ENCODE measurements at places on chromosomes 13 and 19.

GRCh38 chr13:47129461-47129860 lies 232.6 kb upstream of the HTR2A start:
- DNase-seq, result no peak

- no peak for DNase-seq
These were observed 51.7 kb downstream of the DGKH start for GRCh38 chr13:42099962-42100675.

DNA sequence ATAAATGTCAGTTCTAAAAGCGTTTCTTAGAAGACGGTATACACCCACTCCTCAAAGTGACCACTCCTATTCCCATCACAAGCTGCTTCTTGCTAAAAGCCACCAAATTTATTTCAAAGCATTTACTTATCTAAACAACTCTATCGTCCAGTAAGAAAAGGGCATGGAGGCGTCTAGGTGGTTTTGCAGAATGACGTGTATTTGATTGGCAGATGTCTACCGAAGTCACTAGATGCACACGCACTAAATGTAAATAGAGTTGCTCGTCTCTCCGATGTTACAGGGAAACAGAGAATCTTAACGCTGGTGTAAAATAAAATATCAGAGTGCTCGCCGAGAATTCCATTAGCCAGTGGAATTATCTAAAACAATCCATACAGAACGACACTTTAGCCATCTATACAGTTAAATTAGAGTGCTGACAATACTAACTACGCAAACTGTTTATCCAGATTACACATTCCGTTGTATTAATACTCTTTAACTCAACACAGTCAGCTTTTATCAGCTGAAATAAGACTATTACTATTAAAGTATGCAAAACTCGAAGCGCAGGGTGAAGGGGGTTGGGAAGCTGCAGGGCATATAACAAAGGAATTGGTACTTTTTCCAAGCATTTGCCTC lies 1.9 kb downstream of the KLF12 start:
- no peak for DNase-seq

DNA sequence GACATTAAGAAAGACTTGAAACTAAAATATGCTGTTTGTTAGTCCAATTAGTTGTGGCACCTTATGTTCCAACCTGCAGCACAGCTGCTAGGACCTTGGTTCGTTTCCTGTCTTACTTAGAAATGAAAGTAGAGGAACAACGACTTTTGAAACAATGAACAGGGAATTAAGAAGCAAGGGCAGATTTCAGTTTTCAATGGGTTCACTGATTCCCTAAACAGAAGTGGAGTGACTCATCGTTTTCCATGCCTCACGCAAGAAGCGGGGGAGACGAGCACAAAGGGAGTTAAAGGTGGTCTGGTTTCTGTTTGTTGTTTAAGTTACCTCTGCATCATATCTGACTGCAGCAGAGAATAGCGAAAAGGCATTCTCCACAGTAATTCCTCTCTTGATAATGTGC lies 44.8 kb downstream of the PHF11 start:
- no peak for DNase-seq

- DNase-seq, result no peak
These were observed 576.7 kb downstream of the DIAPH3 start for GRCh38 chr13:59587030-59587429.

DNA sequence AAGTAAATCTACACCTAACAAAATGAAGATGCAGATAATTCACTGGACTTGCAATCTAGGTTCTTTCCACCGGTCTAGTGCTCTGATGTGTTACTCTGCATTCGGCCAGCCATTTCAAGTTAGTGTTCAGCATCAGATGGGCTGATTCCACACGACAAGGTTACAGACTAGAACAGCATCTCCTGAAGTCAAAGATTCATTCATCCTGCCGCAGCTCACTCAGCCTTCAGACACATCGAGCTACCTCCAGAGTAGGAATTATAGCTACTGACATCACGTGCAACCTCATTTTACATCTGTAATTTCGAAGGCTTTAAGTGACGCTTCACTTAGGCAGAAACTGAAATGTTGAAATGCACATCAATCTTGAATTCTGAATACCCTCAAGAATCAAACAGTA lies 76.5 kb downstream of the LHFPL6 start:
- no peak for DNase-seq

GRCh38 chr13:29756506-29756905 lies 93.9 kb downstream of the UBL3 start:
- DNase-seq, result no peak

- DNase-seq, result no peak
These were observed 360 bp upstream of the ZNF69 start for GRCh38 chr19:11887234-11887610.

DNA sequence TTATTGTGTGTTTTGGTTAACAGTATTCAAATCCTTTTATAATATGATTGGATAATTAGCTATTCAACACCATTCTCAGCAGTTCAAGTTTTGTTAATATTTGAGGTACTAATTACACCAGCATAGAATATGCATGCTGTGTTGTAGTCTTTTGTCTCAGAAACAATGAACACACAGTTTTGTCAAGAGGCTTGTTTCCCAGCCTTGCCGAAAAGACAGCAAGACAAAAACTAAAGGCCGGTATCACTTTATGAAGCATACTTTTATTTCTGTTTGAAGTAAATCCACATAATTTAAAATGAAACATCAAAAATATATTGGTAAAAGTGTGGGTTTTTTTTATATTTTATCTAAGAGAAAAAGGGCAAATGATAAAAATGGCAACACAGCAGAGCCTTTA lies 7.5 kb downstream of the GPR180 start:
- DNase-seq, result no peak

DNA sequence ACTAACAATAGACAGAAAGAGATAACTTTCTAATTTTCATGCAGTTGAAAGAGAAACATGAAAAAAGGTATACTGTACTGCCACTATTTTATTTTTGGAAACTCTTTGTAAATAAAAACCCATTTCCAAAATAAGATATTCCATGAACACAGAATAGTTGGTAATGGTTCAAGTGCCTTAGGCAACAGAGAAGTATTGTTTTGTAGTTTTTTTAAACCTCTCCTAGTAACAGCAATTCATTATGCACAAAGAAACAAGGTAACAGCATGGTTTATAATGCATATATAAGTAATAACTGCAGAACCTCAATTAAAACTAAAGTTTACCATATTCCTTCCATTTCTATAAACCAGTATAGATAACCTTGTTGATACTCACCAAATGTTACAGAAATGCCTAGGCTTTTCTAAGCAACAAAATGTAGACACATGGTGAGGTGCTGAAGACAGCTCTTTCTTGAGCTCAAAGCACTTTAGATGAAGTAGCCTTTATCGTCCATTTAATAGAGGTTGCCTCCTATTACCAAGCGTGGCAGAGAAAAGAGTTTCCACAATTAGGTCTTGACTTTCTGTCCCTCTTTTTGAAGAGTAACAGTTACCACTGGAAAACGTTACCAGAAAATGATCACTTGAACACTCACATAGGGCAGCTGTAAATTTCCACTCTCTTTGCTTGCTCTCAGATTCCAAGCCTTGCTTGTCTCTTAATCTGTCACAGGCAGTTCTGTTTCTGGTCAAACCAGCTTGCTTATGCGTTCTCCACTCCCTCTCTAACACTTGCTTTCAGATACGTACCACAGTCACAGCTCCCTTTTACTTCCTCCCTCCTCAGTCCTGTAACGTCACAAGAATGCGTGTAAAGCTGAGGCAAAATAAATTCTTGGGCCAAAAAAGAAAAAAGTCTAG lies 42.9 kb downstream of the CAB39L start:
- no peak for DNase-seq

GRCh38 chr19:56153507-56153906 lies 12.4 kb downstream of the ZNF444 start:
- no peak for DNase-seq

GRCh38 chr13:99540530-99540929 lies 39.3 kb downstream of the TM9SF2 start:
- DNase-seq, result no peak

DNA sequence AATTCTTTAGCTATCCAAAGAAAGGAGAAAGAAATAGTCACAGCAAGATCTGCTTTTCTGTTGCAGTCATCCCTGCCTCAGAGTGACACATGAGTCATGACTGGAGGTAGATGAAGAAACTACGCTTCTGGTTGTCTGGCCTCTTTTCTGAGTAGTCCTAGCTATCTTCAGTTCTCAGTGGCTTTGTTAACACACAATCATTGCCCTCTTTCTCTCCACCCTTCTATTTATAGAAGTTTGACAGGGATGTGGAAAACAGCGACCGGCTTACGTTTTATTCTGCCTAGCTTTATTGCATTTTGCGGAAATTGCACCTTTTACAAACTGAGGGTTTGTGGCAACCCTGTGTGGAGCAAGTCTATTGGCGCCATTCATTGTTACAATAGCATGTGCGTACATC lies 26.7 kb downstream of the SPATA13 start:
- no peak for DNase-seq

GRCh38 chr13:63481334-63481733 lies 2065.7 kb upstream of the PCDH20 start:
- peak; percentile 63 for DNase-seq

DNA sequence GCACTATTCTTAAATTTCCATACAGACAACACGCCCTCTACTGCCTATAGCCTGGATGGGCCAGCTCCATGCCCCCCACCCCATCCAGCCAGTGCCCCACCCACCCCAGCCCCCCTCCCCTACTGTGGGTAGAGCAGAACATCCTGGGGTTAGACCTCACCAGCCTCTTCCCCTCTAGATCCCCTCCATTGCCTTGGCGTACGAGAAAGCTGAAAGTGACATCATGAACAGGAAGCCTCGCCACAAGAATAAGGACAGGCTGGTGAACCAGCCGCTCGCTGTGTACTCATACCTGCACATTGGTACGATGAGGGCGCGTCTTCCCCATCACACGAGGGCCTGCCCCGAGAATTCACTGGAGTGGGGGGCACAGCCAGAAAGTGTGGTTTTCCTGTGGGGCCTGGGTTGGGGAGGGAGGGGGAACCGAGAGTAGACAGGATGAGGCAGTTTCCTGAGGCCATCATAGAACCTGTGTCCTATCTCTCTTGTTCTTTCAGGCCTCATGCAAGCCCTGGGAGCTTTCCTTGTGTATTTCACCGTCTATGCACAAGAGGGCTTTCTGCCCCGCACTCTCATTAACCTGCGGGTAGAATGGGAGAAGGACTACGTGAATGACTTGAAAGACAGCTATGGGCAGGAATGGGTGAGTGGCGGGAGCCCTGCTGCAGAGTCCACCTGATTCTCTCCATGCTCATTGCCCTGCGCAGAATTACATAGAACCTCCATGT lies 29.1 kb downstream of the ATP12A start:
- no peak for DNase-seq

DNA sequence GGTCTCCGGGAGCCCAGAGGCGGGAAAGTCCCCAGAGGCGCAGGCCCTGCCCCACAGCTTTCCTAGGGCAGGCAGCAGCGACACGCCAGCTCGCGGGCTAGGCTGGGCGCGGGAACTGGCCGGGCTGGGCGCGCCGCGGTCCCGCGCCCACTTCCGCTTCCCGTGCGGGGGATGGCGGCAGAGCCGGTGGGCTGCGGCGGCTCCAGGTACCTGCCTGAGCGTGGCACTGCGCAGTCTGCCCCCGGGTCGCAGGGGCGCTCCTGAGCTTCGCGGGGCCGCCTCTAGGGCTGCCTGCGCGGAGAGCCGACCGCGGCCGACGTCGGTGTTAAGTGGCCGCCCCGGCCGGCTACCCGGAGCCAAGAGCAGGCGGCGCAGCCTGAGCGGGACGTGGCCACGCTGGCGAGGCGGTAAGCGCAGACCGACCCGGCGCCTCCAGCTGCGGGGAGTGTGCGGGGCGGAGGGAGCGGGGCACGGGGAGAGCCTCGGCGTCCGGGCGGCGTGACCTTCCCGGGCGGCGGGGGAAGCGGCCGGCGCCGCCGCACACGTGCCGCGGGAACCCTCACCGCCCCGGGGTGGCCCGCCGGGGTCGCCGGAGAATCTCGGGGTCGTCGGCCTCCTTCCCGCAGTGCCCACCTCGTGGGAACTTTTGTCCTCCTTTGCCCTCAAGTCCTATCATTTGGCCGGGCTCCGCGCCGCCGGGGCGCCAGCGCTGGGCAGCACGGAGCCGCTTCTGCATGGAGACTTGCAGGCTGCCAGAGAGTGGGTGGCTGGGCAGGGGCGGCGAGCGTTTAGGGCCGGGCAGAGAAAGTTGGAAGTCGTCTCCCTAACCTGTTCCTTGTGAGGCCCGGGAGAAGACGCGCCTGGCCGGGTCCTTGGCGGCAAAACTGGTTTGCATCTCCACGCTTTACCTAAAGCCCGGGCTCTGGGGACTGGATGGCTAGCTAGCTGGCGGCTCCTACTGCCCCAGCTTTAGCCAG lies 31.4 kb upstream of the MPHOSPH8 start:
- no peak for DNase-seq

DNA sequence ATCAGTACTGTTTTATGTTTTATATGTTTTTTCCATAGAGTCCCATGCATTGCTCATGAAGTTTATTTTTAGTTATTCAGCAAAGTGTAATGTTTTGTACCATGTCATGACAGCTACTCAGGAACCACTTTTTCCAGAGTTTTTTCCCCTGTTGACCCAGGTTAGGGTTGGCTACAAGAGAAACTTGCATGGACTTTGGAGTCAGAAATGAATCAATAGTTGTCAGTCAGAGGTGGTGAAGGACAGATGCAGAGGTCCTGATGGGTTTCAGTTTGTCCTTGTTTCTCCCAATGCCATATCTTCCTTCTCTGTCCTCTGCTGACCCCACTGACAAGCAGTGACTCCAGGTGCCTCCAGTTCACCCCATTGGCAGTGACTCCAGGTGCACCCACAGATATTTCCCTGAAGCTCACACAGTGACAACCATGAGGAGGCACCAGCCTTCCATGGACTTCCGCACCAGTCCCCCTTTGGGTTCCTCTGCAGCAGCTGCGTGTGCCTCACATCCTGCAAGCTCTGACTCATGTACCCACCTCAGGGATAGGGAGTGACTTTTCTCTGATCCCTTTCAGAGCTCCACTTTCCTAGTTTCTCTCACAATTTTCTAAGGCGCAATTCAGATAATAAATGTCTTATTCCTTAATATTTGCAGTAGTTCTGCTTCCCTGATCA lies 92.1 kb downstream of the AKAP11 start:
- no peak for DNase-seq

GRCh38 chr19:14530005-14530348 lies 583 bp downstream of the TECR start:
- no peak for DNase-seq

GRCh38 chr19:51196181-51196580 lies 28.7 kb upstream of the CD33 start:
- DNase-seq, result no peak

- DNase-seq, result no peak
These were observed 12.4 kb downstream of the TNFSF13B start for GRCh38 chr13:108281901-108282300.

DNA sequence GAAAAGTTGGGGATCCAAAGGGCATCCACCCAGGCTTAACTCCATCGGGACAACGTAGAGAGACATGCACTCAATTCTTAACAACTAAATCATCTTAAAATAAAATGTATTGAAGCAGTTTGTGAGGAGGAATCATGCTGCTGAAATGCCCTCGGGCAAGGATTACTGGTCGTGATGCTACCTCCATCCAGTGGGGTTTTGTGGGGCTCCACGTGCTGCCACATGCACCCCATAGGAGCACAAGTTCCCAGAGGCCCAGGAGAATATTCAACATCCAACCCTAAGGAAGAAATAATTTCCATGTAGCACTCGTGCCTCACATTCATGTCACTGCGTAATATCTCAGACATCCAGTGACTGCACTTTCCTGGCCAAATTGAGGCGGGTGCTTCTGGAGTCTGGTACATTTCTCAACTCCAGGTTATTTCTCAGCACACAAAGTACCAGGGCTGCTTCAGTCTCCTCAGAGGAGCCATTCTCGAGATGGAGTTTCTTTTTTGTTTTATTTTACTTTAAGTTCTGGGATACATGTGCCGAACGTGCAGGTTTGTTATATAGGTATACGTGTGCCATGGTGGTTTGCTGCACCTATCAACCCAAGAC lies 429.8 kb downstream of the FOXO1 start:
- DNase-seq, result no peak

Measured in NCI-H446 (cell line).